Stimulated activated CD8-positive, alpha-beta memory T cell treated with anti-CD3 and anti-CD28 coated beads, Interleukin-15, amount 100 ng/mL, for 4 hours (primary cell): ENCODE measurements at places on chromosomes 7 and 10.

DNA sequence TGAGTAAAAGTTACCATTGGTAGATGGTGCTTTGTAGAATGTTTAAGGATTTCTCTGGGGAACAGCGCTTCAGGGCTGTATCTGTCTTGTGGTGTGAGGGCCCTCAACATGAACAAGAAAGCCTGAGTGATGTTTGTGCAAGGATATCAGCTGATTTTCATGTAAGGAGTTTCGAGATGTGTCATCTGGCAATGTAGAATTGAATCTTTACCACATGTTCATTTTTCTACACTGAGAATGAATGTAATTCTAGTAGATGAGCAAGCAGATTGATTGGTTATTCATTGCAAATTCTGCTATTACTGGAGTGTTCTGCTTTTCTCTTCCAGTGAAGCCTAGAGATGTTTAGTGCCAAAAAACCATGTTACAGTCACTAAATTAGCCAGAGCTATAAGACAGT is 87.7 kb downstream of the ST7 start:
- DNase-seq: no peak

DNA sequence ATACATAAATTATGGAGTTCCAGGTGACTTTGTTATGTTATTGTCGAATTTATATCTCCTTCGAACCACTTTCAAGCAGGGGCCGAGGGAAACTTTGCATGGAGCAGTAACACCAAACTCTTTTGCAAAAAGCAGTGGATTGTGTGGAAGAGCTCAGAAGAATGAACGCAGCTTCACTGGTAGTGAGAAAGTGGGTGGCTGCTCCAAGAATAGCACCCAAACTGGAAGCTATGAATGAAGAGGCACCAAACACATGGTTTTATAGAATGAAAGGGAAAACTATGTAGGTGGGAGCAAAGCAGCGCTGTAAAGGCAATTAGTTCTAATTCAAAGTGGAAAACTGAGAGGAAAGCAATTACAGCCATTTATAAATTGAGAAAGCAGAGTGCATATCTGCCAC is 67.2 kb downstream of the CTTNBP2 start:
- DNase-seq: no peak

- DNase-seq: no peak
Measured at GRCh38 chr10:117449636-117450035, 74.4 kb upstream of the PDZD8 start.

GRCh38 chr10:129194181-129194870 is 272.7 kb upstream of the MGMT start:
- no peak for DNase-seq

GRCh38 chr7:42457663-42458062 is 220.7 kb upstream of the GLI3 start:
- no peak for DNase-seq

DNA sequence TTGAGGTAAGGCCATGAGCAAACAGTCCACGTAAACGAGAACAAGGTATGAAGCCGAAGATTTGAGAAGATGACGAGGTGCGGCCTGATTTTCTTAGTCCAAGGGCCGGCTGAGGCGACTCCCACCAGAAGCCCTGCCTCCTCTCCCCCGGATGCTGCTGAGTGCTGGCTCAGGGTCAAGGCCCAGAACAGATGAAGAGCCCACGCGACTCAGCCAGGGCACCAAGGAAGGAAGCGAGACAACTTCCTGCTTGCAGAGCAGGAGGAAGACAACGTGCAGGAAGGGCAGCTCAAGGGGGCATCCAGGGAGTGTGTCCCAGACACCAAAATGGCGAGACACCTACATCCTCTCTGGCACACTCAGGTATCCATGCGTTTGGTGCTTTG is 99.5 kb downstream of the CYTH3 start:
- DNase-seq: no peak

DNA sequence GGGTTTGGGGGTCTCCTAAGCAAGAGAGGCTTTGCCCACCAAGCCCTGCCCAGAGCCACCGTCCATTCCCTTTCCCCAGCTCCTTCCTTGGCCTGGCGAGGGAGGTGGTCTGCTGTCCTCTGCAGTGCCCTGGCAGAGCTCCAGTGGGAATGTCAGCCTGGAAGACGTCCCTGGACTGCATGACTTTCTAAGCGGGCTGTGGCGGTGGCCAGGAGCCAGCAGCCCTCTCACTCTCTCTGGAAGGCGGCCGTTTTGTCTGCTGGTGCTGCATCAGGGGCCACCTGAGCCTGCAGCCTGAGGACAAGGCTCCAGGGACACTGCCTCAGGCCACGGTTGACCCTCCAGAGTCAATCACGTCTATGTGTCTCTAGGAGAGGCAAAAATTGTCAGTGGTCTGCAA is 271.0 kb downstream of the SKAP2 start:
- no peak for DNase-seq

- DNase-seq: no peak
Measured at GRCh38 chr10:123527151-123527550, 139.0 kb upstream of the GPR26 start.

- DNase-seq: no peak
Measured at GRCh38 chr10:13399236-13399635, 51.1 kb upstream of the SEPHS1 start.

- DNase-seq: no peak
Measured at GRCh38 chr7:134284952-134285351, 31.8 kb downstream of the SLC35B4 start.

- DNase-seq: no peak
Measured at GRCh38 chr10:126584836-126585235, 85.7 kb downstream of the C10orf90 start.

GRCh38 chr10:26624006-26624405 is 73.5 kb upstream of the PDSS1 start:
- DNase-seq: no peak

GRCh38 chr7:7701527-7701926 is 16.9 kb downstream of the RPA3 start:
- DNase-seq: no peak

DNA sequence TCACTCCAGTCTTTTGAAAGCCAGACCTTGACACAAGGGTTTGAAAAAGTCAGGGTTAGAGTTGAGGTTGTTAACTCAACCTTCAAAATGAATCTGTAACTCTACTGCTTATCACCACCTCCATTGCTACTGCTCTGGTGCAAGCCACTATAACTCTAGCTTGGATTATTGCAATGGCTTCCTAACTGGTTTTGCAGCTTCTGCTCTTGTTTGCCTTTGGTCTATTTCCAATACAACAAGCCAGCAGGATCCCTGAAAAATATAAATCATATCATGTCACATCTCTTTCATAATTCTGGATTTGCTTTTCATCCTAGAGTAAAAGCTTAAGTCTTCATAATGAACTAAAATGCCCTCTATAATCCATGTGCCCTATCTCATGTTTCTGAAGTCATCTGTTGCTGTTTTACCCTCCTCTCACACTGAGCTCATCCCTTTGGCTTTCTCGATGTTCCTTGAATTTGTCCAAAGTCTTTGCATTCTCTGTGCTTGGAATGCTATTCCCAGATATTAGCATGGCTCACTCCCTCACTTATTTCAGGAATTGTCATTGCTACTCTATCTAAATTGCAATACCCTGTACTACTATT is 10.9 kb downstream of the TAS2R60 start:
- no peak for DNase-seq

GRCh38 chr7:116683786-116684185 is 11.8 kb downstream of the MET start:
- no peak for DNase-seq

DNA sequence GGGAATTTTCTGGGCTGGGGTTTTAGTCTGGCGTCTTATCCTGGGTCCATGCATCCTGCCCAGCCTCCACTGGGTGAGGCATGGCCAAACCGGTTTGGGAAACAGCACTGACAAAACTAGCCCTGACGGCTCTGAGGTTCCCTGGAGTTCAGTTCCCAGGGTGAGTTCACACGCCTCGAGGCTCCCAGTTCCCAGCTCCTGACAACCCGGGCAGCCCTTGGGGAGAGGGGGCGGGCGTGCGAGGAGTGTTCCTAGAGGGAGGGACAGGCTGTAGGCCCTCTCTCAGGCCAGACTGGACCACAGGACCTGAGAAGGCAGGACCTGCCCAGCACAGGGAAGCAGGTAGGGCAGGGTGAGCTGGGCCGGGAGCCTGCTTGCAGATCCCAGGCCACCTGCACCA is 82.3 kb upstream of the PPIF start:
- no peak for DNase-seq

- DNase-seq: no peak
Measured at GRCh38 chr7:114874170-114874569, 47.7 kb upstream of the MDFIC start.

GRCh38 chr10:99329304-99329553 is at the start of gene CNNM1:
TSS of gene CNNM1 (plus strand) at chr10:99329356. CDS start at chr10:99329388, 32 bp downstream.
- no peak for DNase-seq

DNA sequence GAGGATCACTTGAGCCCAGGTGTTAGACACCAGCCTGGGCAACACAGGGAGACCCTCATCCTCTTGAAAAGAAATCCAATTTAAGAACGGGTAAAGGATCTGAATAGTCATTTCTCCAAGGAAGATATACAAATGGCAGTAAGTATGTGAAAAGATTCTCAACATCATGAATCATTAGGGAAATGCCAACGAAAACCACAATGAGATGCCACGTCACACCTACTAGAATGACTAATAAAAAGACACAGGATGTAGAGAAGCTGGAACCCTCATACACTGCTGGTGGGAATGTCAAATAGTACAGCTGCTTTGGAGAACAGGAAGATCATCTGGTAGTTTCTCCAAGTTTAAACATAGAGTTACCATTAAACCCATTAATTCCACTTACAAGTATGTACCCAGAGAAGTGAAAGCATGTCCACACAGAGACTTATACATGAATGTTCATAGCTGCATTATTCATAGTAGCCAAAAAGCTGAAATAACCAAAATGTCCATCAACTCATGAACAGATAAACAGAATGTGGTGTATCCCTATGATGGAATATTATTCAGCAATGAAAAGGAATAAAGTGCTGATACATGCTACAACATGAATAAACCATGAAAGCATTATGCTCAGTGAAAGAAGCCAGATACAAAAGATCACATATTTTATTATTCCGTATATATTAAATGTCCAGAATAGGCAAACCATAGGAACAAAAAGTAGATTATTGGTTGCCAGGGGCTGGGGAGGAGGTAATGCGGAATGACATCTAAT is 13.1 kb upstream of the ZMIZ2 start:
- peak; percentile 35 for DNase-seq

DNA sequence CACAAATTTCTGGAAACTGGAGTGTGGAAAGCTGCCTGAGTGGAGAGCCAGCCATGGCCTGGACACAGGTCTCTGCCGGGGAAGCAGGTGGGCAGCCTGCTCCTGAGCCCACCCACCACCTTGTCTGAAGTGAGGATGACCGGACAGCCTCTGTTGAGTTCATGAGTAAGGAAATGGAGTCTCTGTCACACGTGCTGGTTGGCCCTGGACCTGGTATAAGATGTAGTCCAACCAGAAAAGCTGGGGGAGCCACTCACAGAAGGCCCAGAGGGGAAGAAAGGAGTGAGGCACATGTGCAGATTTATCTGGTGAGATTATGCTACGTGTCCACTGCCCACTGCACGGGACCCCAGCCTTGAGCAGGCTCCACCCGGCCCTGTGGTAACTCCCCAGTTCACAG is 383.5 kb downstream of the GRID1 start:
- no peak for DNase-seq

DNA sequence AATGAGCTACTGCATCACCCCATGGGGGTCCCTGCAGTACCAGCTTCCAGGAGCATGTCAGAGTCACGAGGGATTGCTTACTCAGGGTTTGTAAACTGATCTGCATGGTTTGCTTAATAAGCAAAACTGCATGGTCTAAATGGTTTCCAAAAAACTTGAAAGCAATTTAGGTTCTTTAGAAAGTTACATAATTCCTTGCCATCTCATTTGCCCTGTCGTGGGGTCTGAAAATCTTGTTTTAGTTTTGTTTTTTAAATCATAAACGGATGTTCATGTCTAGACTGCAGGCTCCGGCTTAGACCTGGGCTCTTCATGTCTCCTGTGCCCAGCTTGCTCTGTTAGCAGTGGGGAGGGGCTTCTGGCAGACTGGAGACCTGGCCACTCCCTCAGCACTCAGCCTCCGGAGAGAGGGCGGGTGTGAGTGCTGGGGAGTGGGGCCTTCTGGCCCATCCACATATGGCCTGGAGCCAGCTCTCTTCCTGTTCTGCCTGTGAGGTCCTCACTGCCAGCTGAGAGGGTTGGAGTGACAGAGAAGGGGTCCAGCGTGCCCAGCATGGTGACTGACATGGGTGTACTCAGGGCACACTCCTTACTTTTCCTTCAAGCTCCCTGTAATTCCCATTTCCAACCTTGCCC is 17.5 kb downstream of the PRF1 start:
- no peak for DNase-seq
